ENCODE measurements at places on chromosomes 6 and 20.

DNA sequence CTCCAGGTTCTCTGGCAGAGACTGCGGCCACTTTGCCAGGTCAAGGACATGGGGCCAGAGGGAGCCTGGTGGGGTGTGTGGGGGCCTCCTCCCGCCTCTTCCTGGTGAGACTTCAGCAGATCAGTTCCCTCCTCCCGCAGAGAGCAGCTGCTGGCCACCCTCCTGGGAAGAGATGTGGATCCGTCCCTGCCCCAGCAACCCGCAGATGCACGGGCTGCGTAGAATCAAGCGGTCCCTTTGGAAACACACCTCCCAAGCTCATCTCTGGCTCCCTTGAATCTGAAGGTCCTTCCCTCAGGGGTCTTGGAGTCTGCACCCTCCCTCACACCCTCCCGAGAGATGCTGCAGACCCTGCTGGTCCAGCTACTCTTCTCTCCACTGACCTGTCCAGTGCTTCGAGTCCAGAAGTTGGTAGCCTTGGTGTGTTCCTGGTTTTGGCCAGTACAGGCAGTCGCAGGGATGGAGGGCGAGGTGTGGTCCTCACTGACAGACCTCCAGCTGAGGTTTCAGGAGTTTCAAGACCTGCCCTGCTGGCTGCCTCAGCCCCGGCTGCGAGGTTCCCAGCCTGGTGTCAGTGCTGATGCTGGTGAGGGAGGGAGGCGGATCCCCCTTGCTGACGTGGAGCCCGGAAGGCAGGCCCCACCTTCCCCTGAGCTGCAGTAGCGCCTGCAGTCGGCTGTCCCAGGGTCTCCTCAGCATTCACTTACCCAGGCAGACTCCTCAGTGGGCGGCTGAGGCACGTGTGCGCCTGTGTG is at the start of gene NPBWR2:
TSS of gene NPBWR2 (minus strand) at position 585 of the 755 bp plus-strand sequence. CDS start 734 bp downstream, outside the sequence.
- no peak for DNase-seq

DNA sequence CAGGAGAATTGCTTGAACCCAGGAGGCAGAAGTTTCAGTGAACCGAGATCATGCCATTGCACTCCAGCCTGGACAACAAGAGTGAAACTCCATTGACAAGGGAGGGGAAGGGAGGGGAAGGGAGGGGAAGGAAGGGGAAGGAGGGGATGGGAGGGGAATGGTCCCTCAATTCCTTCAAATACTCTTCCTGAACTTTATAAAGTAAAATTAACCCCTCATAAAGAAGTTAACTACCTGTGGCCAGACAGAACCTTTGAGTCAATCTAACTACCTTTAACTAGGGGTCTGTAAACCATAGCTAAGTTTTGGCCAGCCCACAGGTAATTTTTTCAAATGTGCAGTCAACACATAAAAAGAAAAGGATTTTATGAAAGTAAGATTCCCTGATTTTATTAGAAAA is 131.0 kb downstream of the ZMYND8 start:
- no peak for DNase-seq

- DNase-seq, result no peak
Measured at GRCh38 chr20:23569570-23569969, 1.3 kb upstream of the CST9L start.

DNA sequence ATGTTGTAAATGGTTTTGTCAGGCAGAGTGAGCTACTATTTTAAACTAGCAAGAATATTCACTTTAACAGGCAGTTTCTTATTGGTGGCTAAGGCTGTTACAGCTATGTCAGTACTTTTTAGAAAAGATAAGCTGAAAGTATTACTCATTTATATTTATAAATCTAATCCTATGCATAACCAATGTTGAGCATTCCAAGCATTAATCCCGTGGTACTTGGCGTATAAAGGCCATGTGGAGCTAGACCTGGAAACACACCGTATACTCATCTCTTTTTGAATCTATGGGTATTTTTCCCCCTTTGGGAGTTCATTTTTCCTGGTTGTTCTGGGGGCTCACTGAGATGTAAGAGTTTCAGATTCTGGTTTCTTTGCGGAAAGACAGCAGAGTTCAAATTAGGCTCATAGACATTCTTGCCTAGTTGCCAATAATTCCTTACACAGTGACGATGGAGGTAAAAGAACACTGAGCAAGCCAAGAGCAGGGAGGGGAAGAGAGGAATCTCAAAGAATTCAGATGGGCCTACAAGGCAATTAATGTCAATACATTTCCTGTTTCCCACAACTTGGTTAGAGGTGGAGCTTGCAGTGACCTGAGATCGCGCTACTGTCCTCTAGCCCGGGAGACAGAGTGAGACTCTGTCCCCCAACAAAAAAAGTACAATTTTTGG is 211.5 kb downstream of the SOX4 start:
- DNase-seq, result no peak

DNA sequence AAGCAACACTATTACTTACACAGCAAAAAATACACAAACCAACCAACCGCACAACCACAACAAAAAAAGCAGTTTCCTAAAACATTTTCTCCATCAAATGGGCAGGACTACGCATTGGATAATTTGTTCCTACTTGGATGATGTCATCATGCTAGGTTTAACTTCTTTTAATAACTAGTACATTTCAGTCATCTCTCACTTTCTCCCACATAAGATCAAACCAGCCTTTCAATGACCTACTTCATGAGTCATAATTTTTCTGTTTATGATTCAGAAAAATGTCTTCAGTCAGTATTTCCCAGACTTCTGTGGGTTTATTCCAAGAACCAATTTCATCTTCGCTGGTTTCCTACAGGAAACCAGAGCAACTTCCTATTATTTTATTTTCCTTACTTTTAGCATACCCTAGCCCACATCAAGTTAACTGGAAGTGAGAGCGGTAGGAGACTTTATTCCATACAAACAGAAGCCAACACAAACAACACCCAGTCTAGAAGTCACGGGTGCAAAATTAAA is 134.2 kb downstream of the GMDS start:
- DNase-seq, result no peak

All from A549 (cell line).